ENCODE measurements at places on chromosomes 12 and 14.

GRCh38 chr12:9367201-9367600, 159.0 kb upstream of the PZP start:
- DNase-seq = no peak

- DNase-seq = no peak
These were observed 3.2 kb downstream of the SPTLC2 start for GRCh38 chr14:77613201-77613600.

GRCh38 chr12:88566430-88566829, 13.8 kb downstream of the KITLG start:
- DNase-seq = no peak

DNA sequence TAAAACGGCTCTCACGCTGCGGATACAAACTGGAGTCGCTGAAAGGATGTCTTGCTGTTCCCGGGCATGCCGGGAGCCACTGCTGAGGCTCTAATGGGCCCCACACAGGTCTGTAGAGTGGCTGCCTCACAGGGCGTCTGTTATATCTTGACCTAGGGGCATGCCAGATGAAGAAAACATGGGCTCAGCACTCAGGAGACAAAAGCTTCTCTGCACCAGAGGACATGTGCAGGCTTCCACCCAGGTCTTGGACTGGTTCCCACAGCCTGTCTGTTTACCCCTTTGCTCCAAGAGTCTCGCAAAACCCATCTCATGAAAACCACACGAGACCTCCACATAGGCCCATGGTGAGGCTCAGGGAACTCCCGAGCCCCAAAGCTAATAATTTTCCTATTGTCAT, 134.2 kb downstream of the RPS29 start:
- peak; percentile 12 for DNase-seq

Data from GM23338 (cell line).